ENCODE measurements at places on chromosomes 5 and 9.

DNA sequence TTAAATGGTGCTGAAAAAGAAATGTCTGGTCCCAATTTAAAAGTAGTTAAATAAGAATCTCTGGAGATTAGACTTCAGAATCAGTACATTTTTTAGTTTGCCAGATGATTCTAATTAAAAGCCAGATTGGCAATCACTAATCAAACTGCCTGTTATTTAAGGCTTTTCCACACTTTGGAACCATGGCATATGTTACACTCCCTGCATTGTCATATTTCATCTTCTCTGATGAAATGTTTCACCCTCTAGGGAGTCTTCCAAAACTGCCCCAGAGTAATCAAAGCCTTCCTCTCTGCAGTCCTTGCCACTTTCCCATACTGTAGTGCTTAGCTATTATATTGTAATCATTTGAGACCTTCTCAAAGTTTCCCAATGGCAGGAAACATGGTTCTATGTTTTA, 17.5 kb upstream of the OR13C9 start:
- no peak for DNase-seq

DNA sequence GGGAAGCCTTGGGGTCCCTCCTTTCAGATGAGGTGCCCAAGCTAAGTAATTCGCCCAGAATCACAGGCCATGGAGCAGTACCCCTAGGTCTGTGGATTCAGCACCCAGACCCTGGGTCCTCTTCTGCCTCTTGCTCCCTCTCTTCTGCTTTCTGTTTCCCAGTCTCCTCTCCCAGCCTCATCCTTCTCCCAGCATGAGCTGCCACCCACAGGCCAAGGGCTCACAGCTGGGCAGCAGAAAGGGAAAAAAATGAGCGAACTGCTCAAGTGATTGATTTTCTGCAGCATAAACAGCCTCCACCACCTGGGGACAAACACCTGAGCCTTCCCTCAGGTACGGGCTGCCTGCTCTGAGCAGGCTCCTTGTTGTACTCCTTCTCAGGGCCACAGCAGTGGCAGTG, 113.9 kb upstream of the SAP30L start:
- DNase-seq, result no peak

- DNase-seq, result no peak
Measured at GRCh38 chr5:116769470-116769869, 194.8 kb upstream of the SEMA6A start.

DNA sequence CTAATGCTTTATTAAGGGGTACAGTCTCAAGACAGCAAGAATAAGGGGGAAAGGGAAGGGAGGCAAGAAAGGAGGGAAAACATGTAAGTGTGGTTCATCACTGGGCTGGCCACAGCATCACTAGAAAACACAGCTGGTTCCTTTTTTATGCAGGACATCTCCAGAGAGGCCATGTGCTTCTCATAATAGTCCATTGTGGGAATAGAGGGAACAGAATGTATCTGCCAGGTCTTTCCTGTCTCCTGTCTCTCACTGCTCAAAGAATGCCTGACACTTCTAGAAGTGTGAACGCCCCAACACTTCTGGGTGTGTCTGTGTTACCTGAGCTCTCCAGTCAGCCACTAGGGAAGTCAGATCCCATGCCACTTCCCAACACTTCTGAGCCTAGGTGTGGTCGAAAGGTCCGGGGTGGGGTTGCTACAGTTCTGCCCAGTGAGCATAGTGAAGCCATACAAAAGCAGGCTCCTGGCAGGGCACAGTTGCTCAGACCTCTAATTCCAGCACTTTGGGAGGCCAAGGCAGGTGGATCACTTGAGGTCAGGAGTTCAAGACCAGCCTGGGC, 255.6 kb upstream of the SLC30A5 start:
- DNase-seq, result no peak

- no peak for DNase-seq
Measured at GRCh38 chr5:147822686-147823491, 8.6 kb downstream of the SPINK1 start.

DNA sequence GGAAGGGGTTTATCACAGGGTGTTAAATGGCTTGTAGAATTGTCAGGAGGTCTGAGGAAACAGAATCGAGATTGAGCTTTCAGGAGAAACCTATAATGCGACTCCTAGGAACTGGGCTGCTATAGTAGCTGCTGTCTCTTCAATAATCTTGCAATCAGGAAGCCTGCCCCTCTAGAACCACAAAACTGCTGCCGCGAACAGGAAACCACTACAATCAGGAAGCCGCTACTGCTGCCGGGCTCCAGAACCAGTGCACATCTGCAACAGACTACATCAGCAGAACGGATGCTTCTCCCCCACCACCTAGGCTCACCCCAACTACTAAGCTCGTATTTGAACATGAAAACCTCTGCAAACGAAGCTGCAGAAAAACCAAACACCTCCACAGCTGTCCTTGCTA, 31.6 kb downstream of the TNFSF8 start:
- peak; percentile 55 for DNase-seq

- DNase-seq, result no peak
Measured at GRCh38 chr9:110918316-110919049, 119.8 kb downstream of the LPAR1 start.

DNA sequence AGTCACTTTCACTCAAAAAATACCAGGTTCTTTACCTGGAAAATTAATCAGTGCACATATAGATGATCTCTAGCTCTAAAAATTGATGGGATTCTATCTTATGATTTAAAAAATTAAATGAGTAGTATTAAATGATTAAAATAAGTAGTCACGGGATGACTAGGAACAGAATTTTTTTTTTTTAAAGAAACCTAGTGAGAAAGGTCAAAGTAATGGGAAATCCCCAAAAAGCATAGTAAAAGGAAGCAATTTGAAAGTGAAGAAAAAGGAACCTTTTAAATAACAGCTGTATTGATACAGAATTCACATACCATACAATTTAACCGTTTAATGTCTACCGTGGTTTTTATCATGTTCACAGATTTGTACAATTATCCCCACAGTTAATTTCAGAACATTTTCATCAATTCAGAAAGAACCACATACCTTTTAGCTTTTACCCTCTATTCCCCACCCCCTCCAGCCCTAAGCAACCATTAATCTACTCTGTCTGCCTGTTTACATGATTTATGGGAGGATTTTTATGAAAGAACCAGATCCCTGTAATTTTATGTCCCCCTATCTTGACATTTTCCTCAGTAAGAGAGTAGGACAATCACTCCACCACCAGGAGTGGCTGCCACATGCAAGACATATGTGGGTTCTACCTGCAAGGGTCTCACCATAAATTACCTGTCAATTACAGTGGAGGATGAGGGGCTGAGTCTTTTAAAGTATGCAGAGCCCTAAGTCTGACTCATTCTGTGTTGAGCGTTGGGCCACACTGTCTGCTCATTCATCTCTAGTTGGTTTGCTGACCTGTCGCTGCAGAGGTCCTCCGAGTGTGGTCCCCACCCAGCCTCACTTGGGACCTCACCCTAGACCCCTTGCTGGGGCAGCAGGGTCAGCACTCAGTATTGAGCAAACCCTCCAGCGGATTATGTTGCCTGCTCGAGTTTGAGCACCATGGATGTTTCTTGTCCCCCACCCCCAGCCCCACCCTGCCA, 16.0 kb downstream of the ANKRD33B start:
- DNase-seq, result no peak

All from activated CD8-positive, alpha-beta memory T cell treated with anti-CD3 and anti-CD28 coated beads for 1 hour (primary cell).